ENCODE measurements at places on chromosomes 16 and 17.

- DNase-seq, result no peak
These were observed 603 bp upstream of the TMEM95 start for GRCh38 chr17:7354262-7354843.

- peak; percentile 63 for DNase-seq
These were observed 26.6 kb upstream of the KCNG4 start for GRCh38 chr16:84266451-84266850.

GRCh38 chr17:42233156-42233555 is 38.9 kb upstream of the GHDC start:
- no peak for DNase-seq

GRCh38 chr17:71578446-71578845 is 542.4 kb upstream of the SOX9 start:
- no peak for DNase-seq

GRCh38 chr17:83055911-83056582 is 23.4 kb upstream of the METRNL start:
- DNase-seq, result no peak

DNA sequence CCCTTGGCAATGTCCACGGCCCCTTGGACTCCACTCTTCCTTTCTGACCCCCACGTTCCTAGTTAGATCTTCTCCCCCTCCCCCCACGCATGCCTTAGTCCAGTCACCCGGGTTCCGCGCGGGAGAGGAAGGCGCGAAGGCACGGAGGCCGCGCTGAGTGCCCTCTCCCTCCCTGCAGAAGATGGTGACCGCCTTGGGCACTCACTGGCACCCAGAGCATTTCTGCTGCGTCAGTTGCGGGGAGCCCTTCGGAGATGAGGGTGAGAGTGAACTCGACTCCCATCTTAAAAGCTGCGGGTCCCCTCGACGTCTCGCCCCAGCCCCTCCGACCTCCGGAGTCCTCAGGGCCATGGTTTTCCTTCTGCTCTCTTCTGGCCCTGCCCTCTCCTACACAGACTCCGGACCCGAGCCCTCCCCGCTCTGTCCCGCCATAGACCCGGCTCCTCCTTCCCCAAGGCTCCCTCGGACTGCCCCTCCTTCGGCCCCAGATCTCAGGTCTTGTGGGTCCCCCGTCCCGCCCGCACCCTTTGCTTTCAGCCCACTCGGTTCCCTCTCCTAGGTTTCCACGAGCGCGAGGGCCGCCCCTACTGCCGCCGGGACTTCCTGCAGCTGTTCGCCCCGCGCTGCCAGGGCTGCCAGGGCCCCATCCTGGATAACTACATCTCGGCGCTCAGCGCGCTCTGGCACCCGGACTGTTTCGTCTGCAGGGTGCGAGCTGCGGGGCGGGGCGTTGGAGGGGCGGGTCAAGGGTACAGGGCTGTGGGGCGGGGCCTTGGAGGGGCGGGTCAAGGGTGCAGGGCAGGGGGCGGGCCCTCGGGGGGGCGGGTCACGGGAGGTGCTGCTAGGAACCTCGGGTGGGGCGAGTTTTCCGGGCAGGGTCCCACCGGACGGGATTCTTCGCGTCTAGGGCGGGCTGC is 4.6 kb downstream of the TGFB1I1 start:
- no peak for DNase-seq

GRCh38 chr16:86220561-86220960 is 289.8 kb upstream of the FOXF1 start:
- no peak for DNase-seq

- no peak for DNase-seq
These were observed 76.5 kb upstream of the ATP2A3 start for GRCh38 chr17:4040784-4041183.

- no peak for DNase-seq
These were observed 29.9 kb downstream of the PIK3R6 start for GRCh38 chr17:8837563-8838075.

- DNase-seq, result no peak
These were observed 500.4 kb upstream of the PSMD7 start for GRCh38 chr16:73796241-73796640.

DNA sequence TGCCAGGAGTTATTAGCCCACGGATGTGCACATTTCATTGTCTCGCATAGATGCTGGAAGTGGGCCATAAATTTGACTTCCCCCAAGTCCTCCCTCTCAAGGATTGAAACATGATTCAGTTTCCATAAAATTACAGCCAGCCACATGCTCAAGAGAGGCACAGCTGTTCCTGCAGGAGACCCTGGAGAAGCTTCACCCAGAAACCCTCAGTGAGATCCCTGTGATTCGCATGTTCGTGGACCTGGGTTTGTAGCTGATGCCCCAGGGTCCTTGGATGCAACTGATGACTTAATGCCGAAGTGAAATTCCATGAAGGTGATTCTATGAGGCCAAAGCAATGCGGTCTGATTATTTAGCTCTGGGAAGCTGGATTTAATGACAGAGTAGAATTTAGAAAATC is 24.7 kb upstream of the AQP8 start:
- no peak for DNase-seq

DNA sequence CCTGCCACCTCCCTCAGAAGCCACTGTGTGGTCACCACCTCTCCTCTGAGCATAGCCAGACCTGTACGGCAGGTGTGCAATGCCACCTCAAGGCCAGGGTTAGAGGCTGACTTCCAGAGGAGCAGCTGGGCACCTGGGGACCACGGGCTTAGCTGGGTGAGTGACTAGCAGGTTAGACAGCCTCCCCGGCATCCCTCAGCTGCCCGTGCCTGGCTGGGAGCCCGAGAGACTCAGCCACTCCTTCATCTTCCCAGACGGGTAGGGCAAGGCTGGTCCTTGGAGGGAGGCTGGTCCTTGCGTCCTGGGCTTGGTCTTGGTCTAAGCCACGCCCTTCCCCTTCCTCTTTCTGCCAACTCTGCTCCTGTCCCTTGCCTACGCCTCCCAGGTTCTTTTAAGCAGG is 7.8 kb downstream of the CRHR1 start:
- DNase-seq, result no peak

GRCh38 chr16:23824909-23825308 is 10.9 kb upstream of the PRKCB start:
- DNase-seq, result no peak

GRCh38 chr17:74118504-74118903 is 85.0 kb upstream of the RPL38 start:
- no peak for DNase-seq

- no peak for DNase-seq
These were observed 110.1 kb downstream of the IRX3 start for GRCh38 chr16:54176376-54176901.

DNA sequence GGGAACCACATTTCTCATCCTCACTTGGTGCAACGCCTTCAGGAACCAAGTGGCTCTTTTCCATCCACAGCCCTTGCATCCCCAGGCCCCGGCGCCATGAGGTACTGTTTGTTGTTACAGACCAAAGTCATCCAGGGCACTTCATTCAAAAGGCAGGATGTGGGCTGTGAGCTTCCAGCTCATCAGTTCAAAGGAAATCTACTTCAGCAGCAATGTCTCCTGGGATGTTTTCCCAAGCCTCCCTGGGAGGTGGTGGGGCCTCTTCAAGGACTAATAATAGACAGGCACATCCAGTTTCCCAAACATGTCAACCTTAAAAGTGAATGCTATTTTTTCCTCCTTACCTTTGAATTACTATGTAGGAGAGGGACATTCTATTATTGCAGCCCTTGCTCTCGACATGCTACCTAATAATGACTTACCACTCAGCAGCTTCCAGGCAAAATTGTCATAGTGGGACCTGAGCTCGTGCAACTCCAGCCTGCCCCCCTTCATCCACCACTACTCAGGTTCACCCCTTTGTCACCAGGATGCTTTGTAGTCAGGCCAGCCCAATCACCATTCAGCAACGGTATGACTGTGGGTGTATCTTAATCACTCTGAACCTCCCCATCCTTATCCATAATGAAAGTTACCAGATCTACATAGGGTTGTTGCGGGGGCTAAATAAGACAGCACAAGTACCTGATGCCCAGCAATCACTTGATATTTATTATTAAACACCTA is 1.7 kb upstream of the PRKCB start:
- no peak for DNase-seq

- DNase-seq, result no peak
These were observed 26.1 kb downstream of the GRIN2A start for GRCh38 chr16:10156099-10156498.

GRCh38 chr16:31267332-31268032 is 7.7 kb downstream of the ITGAM start:
- DNase-seq, result no peak

GRCh38 chr16:30996985-30997724 is 12.1 kb downstream of the HSD3B7 start:
- DNase-seq, result no peak

Measured in dorsolateral prefrontal cortex (tissue), 122 donors.